Urothelium cell line (cell line): ENCODE measurements at places on chromosomes 6 and 20.
A peak's percentile ranks its signal among the peaks of the same experiment; 100 is the strongest.

DNA sequence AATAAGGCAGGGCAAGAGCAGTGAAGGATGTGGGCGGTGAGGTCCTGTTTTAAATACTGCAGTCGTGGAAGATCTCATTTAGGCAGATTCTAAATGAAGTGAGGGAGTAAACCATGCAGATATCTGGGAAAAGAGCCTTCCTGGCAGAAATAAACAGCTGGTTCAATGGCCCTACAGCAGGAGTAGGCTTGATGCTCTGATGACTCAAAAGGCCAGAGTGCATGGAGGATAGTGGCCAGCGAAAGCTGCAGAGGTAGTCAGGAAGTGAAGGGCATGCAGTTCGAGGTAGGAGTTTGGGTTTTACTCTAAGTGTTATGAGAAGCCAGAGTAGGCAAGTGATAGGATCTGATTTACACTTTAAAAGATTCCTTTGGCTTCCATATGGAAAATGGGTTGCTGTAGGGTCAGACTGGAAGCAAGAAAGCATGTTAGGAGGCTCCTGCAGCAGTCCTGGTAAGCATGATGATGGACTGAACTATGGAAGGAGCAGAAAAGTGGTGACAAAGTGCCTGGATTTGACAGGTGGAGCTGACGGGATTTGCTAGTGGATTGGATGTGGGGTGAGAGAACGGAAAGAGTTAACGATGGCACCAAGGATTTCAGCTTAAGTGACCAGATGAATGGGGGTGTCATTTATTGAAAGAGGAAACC, 150.0 kb downstream of the GJA10 start:
- DNase-seq = no peak

- no peak for DNase-seq
These were observed 123.5 kb upstream of the PREP start for GRCh38 chr6:105526225-105526872.

GRCh38 chr6:32214126-32214525, 9.7 kb downstream of the NOTCH4 start:
- no peak for DNase-seq

DNA sequence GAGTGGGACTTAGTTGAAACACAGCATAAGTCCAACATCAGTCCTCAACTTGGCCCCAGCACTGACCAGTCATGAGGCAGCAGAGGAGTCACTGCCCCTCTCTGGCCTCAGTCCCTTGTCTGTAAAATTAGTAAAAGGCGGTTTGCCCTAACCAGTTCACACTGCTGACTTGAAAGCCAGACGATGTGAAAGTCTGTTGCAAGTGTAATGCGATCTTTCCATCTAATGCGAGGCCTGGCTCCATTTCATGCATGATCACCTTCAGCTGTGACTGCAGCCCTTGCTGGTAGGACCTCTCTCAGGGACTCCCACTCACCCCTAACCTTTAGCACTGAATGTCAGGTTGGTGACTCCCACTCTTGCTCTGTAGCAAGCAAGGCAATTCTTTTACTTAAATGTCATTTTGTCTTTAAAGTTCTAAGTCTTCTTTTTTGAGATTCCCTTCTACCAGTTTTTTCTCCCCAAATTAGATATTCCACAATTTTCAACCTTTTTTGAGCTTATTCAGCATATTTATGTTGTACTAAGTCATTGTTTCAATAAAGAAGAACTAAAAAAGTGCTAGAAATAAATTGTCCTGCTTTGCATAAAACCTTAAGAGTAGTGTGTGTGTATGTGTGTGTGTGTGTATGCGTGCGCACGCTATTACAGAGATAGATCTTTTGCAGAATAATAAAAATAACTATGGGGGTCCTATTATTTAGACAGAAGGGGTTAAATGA, 245.5 kb downstream of the PACRG start:
- DNase-seq = no peak

- DNase-seq = no peak
These were observed 37.3 kb downstream of the SYNDIG1 start for GRCh38 chr20:24506696-24507095.

DNA sequence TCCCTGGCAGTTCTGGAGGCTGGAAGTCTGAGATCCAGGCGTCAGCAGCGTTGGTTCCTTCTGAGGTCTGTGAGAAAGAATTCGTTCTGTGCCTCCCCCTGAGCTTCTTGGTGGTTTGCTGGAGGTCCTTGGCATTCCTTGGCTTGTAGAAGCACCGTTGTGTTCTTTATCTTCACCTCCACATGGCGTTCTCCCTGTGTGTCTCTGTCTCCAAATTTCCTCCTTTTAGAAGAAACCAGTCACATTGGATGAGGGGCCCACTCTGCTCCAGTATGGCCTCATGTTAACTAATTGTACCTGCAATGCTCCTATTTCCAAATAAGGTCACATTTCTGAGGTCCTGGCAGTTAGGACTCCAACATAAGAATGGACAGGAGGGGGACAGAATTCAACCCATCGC, 73.0 kb upstream of the BACH2 start:
- DNase-seq = no peak

- no peak for DNase-seq
These were observed 43.6 kb downstream of the CTCFL start for GRCh38 chr20:57481281-57481711.

DNA sequence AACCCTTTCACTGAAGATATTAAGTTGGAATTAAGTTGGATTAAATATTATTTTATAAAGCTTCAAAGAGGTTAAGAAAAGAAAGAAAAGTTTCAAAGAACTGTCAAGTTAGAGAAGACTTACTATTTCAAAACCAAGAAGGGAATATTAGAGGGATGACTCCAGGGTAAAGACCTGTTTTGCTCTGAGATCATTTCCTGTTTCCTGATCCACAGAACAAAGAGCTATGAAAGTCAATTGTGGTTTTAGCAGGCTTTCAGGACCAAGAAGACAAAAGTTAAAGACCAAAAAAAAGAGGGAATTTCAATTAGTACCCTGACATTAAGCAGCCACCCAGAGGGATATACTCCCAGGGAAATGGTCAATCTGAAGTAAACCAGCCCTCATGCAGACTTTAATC, 19.4 kb downstream of the ESF1 start:
- DNase-seq = no peak

DNA sequence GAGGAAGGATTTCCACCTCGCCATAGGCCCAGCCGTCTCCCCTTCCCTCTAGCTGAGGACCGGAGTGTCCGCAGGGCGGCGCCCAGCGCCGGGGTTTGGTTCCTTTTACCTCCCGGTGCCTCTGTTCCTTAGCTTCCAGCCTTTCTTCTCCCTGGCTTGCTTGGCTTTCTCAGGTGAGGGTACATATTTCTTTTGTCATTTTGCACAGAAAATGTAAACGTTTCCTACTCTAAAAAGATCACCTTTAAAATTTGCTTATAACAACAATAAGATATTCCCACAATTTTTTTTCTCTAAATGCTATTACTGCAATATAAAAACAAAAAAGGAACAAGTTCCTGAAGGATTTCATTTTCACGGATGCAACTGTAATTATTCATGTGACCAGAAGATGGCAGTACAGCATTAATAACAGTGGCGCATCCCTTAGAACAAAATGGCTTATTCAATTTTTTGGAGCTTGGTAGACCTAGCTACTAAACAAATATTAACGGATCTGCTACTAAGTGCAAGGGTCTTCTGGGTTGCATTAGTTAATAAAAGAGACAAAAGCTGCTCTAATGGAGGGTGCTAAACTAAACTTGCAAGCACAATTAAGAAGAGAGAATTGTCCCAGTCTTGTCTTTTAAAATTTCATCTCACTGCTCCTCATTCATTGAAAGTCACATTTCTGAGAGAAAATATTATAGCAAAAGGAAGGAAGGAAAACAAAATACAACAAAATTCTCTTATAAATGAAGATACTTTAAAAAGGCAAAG, 172.9 kb downstream of the ADGRG6 start:
- DNase-seq = peak; percentile 67

GRCh38 chr6:55388211-55388610, 60.9 kb downstream of the GFRAL start:
- no peak for DNase-seq

DNA sequence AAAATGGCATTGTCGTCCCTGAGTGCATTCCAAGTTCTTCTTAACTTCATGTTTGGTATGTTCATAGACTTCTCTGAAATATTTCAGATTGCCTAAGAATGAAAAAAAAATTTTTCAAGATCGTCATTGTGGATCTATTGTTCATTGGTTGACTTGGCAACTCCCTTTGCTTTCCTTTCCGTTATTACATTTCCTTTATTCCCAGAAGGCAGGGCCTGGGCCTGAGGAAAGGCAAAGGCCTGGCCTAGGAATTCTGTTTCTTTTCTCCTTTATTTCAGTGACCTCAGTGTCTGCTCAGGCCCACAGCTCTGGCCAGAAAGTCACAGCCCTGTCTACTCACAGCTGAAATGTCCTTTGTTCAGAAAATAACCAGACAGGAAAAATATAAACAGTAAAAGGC, 401.6 kb upstream of the PLCB4 start:
- no peak for DNase-seq

- DNase-seq = no peak
These were observed 533 bp upstream of the CRYBG1 start for GRCh38 chr6:106359959-106360409.

- DNase-seq = no peak
These were observed 150.4 kb downstream of the RNGTT start for GRCh38 chr6:88813045-88813444.
